ELF-1 (cell line): ENCODE measurements at places on chromosomes 5 and 9.

DNA sequence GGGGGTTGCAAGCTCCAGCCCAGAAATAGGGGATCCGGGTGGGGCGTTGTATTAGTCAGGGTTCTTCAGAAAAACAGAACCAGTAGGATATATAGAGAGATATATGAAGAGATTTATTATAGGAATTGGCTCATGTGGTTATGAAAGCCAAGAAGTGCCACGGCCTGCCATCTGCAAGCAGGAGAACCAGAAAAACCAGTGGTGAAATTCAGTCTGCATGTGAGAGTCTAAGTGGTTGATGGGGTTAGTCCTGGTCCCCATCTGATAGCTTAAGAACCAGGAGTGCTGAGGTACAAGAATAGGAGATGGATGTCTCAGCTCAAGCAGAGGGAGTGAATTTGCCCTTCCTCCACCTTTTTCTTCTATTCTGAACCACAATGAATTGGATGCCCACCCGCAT lies 123.4 kb upstream of the APC start:
- DNase-seq, result no peak

DNA sequence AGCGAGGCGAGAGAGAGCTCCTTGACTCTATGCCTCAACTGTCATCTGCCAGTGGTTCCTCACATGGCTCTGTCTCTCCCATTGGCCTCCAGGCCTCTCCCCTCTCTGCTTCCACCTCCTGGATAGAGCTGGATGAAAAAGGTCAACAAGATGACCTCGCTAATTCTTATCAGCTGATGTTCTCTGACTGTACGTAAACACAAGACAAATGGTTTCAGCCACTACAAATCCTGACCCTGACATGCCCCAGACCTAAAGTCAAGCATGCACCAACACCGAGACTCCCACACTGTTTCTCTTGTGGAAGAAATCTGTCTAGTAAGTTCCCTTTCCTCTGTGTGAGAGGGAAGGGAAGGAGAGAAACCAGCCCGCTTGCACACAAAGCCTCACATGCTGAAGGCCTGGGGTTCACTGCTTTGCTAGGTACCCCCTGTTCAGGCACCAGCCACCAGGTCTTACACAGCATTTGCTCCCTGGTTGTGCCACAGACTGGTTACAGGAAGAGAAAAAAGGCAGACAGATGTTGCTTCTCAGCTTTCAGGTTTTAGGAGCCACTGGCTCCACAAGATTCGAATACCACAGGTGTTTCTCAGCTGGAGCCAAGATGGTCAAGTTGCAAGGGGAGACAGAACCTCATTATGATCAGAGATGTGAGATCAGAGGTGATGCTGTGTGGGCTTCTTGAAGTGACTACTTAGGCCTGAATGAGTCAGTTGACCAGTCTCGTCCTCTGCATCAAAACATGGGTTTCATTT lies 592.5 kb downstream of the CCDC171 start:
- peak; percentile 74 for DNase-seq

DNA sequence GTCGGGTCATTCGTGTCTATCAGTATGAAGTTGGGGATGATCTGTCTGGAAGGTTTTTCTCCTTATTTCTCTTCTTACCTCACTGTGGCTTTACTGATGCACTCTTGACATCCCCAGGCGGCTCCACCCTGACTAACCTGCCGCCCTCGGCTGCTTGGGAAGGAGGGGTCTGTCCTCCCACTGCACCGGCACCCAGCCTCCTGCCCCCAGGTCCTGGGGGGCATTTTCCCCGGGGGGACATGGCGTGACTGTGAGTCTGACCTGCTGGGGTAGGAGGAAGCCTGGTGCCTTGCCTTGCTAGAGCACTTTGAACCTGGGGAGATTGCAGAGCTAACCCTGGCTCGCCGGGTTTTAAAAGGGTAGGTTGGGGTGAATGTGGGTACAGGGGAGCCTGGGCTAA lies 27.5 kb downstream of the DYNC2I2 start:
- no peak for DNase-seq

DNA sequence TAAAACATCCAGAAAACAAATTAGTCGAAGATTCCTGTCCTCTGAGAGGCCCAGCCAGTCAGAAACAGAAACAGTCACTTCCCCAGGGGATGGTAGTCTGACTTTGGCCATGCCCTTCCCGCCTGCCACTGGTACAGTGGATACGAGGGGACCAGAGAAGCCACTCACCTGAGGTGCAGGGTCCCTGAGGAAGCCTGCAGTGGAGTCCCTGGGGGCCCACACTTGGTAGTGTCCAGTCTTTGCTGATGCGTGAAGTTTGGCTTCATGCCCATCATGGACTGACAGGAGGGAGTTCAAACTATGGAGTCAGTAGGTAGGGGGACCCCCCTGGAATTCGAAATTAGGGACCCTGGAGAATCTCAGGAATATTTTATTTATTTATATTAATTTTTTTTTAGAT lies 147.5 kb downstream of the DAB2IP start:
- no peak for DNase-seq

GRCh38 chr9:121735793-121736770 lies 84.6 kb downstream of the DAB2IP start:
- peak; percentile 81 for DNase-seq

GRCh38 chr5:163874431-163874830 lies 369.0 kb downstream of the MAT2B start:
- no peak for DNase-seq

GRCh38 chr9:134317790-134318414 lies 8.4 kb upstream of the RXRA start:
- no peak for DNase-seq

- DNase-seq, result no peak
These were observed 130.4 kb upstream of the CLINT1 start for GRCh38 chr5:157989296-157989695.

DNA sequence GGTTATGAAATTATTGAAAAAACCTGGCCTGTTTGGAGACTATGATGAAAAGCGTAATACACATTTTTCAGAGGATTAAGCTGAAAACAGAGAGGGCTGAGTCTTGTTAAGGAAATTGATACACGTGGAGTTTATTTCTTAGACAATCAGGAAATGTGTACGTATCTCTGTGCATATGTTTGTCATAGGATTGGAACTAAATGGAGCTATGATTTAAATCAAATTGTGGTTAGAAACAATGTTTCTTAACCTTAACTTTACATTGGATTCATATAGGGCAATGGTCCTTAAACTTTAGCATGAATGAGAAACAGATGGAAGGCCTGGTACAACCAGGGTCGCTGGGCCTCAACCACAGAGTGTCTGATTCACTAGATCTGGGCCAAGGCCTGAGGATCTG lies 451.6 kb downstream of the CDH18 start:
- DNase-seq, result no peak

GRCh38 chr5:72433522-72433921 lies 73.7 kb downstream of the ZNF366 start:
- DNase-seq, result no peak

- no peak for DNase-seq
These were observed 1639.6 kb upstream of the ACO1 start for GRCh38 chr9:30744871-30745270.
